ENCODE measurements at places on chromosomes 12 and 14.

GRCh38 chr12:70798016-70798783 lies 122.3 kb downstream of the PTPRR start:
- no peak for DNase-seq

GRCh38 chr12:43208221-43208620 lies 343.8 kb downstream of the ADAMTS20 start:
- no peak for DNase-seq

GRCh38 chr14:61768240-61768639 lies 6.0 kb downstream of the SNAPC1 start:
- no peak for DNase-seq

- DNase-seq = no peak
These were observed 63.3 kb downstream of the SYNE3 start for GRCh38 chr14:95452893-95453712.

GRCh38 chr14:102591372-102591943 lies 991 bp upstream of the RCOR1 start:
- no peak for DNase-seq

DNA sequence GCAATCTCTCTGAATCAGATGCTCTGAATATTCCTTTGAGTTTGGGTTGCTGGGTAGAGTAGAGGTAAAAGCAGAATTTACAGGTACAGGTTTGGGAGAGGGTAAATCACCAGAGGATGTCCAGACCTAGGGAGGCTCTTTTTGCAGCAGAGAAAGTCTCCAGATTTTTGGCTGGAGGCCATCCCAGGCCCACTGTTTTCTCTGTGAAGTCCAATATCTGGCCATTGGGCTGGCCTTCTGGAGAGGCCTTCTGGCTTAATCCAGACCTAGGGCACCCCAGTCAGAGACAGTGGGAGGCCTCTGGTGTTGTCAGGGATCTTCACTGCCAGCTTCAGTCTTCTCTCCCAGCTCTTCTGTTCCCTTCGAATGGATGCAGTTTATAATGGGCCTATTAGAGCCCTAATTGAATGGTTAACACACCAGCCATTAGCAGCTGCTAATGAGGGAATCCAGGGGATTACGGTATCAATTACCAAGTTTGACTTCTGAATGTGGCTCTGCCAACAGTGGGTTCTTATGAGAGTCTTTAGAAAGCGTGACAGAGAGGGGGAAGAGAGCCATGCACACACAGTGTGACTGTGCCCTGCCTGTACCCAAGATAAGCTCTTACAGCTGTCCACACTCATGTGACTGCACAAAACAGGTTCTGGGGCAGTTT lies 183.1 kb downstream of the EMP1 start:
- DNase-seq = no peak

- DNase-seq = no peak
These were observed 31.7 kb downstream of the ANO4 start for GRCh38 chr12:100826323-100826722.

DNA sequence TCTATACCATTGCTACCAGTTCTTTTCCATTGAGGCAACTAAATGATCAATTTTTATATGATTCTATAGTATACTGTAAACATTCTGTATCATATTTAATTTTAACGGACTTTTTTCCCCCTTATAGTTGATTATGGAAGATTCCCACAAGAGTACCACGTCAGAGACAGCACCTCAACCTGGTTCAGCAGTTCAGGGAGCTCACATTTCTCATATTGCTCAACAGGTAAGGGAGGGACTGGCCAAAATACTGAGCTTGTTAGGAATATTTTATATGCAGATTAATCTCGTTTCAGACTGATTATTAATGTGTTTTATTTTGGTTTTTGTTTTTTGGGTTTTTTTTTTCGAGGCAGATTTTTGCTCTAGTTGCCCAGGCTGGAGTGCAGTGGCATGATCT lies 16.1 kb downstream of the ATF1 start:
- no peak for DNase-seq

DNA sequence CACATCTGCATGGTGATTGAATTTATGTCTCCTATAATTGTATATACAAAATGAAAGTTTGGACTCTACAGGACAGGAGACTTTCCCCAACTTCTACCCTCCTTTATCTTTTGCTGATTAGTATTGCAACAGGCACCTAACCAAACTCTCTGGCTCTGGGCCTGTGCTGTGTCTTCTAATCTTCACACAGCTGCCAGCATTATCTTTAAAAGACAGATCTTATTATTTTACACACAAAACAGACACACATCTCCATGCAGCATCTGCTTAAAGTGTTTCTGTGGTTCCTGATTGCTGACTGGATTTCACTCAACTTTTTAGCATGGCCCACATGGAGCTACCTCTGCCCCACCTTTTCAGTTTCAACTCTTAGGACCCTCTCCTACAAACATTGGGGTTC lies 154.9 kb upstream of the PELI2 start:
- no peak for DNase-seq

DNA sequence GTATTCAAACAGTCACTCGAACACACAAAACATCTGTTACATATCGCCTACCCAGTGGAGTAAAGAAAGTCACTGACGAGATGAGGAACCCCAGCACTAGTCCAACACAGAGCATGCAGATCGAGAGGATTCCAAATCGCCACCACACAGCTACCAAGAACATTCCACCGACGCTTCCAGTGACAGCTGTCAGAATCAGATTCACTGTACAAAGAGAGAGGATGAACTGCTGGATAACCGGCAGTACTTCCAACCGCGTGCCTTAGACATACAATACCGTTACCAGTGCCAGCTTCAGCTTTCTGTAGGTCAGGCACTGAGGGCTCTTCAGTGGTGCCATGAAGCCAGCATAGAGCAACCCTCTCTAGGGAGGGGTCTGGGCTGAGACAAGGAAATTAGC lies 34.5 kb downstream of the TM7SF3 start:
- DNase-seq = no peak

DNA sequence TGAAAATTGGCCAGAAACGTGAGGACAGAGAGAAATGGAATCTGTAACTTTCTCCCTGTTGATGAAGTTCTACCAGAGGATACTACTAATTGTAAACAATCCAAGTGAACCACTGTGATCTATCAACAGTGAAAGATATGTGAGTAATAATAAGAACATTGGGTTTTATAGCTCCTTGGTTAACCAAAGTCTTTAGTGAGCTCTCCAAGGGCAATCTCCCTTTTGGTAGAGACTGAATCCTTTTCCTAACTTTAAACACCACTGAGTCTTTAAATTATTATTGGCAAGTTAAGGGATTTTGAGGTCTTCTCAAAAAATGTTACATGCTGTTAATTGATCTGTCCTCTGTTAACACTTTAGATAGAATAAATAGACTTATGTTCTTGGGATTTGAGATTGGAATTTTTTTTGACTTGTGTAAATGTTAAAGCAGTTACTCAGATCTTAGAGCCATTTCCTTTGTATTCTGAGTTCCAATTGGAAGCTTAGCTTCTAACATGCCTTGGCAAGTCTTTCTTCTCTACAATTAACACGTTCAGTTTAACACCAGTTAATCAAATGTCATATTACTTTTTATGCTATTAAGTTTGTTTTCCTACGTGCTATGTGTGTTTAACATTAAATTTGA lies 338.2 kb upstream of the DDHD1 start:
- no peak for DNase-seq

DNA sequence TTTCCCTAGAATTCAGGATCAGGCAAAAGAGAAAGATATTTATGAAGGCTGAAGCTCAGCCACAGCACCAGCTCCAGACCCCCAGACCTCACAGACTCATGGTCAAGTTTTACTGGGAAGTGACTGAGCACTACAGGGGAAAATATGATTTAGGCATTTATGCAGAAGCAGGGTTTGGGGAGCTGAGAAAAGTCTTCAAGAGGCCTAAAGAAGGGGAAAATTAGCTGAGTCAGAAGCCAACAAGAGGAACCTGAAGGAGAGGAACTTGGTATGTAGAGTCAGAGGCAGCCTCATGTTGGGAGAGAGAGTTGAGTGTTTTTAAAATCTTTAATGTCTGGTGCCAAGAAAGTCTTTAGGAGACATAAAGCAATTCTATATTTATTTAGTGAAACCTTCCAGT lies 63.0 kb downstream of the FOS start:
- DNase-seq = no peak

DNA sequence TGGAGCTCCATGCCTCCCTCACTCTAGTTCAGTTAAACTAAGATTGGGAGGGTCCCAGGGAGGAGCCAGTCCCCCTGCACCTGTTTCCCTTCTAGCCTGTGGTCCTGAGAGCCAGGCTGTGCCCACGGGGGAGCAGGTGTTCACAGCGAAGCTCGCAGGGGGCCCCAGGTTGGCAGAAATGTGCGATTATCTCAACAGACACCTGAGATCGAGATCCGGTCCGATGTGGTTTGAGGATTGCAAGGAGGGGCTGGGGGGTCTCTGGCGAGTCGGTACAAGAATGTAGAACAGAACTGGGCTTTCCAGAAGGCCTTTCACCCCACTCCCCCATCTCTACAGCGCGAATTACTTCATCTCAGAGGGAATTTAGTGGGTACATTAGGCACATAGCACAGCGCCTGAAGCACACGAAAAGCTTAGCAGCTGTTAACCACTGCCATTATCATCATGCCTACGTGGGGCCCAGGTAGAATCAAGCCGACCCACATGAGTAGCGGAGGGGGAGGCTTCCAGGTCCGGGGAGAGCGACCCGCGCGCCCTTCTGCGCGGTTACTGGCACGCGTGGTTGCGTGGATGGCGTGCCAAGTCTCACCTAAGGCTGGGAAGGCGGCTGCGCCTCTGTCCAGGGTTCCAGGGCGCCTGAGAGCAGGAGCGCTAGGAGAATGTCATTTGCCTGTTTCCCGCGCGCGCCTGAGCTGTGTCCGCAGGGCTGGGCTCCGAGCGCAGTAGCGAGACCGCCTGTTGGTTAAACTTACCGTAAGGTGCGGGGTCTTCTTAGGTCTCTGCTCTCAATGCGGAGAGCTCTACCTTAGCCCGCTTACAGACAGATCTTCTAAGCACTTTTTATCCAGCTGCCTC lies 1539.5 kb upstream of the TMEM132C start:
- no peak for DNase-seq

DNA sequence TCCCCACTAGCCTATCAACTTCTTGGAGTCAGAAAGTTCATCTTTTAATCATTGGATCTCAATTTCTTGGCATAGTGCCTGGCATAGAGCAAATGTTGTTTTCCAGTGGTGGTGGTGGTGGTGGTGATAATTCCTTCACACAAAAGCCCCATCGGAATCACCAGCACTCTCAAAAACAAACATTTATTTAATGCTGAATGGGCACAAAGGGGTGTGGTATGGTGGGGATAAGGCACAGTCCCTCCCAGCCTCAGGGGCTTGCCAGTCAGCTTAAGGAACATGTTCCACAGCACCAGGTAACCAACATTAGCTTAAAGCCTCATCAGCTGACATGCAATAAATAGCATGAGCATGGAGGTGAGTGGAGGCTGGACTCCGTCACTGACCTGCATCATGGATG lies 56.6 kb downstream of the KCNK10 start:
- DNase-seq = no peak

DNA sequence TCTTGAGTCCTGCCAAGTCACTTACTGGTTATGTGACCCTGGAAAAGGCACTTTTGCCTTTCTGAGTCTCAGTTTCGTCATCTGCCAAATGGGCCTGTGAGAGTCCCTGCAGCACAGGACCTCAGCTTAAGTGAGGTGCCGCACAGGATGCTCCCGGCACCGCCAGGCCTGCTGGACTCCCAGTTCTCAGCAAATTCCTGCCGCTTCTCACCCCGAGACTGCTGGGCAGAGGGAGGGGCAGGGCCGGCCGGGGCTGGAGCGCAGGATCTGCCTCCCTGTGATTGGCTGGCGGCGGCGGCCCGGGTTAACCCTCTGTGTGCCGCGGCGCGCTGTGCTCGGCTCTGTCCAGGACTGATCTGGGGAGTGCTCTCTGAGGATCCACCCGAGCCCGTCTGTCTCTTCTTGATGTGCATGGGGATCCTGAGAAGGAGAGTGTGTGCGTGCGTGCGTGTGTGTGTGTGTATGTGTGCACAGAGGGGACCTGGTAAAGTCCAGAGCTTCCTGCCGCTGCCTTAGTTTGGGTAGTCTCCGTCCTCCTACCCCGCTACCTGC lies 8.6 kb downstream of the SETD1B start:
- DNase-seq = no peak

DNA sequence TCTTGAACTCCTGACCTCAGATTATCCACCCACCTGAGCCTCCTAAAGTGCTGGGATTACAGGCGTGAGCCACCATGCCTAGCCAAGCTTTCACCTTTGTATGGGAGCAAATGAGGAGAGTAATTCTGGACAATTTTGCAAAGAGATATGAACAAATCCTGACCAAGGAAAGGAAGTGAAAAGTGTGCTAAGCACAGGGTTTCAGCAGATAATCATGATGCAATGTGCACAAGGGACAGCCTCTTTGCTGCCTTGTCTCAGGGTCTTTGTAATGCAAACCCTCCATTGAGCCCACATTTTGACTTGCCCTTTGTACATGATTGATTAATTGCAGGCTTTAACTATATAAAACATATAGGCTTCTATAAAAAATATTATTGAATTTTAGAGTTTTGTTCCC lies 9.2 kb upstream of the PYGL start:
- no peak for DNase-seq

DNA sequence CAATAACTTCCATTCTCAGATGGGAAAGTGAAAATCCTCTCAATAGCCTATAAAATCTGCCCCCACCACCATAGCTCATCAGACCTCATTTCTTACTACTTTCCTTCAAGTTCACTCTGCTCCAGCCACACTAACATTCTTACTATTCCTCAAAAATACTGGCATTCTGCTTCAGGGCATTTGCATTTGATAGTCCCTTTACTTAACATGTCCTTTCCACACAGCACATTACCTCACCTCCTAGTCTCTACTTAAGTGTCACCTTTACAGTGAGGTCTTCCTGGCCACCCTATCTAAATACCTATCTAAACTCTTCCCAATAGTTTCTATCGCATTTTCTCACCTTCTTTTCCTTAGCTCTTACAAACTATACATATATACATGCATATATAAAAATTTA lies 6.8 kb downstream of the EML5 start:
- no peak for DNase-seq

DNA sequence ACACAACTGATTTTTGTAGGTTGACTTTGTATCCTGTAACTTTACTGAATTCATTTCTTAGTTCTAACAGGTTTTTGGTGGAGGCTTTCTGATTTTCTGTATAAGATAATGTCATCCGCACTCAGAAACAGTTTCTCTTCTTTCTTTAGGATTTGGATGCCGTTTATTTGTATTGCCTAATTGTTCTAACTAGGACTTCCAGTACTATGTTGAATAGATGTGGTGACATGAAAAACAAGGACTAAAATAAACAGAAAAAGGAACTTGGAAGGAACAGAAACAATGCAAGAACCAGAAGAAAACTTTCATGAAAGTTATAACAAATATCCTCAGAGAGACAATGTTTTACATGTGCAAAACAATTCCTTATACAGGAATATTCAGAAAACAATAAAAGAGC lies 100.3 kb downstream of the GTF2A1 start:
- no peak for DNase-seq

Measured in activated CD4-positive, alpha-beta T cell treated with anti-CD3 and anti-CD28 coated beads for 1 hour (primary cell).